Activated T-helper 1 cell treated with Interleukin-2 at 50 U/mL for 16 hours (primary cell): ENCODE measurements at places on chromosomes 3 and 15.

- DNase-seq, result no peak
Measured at GRCh38 chr3:195348426-195349115, 77.6 kb upstream of the XXYLT1 start.

GRCh38 chr3:42691816-42692666 lies 6.7 kb downstream of the KLHL40 start:
- DNase-seq, result no peak

DNA sequence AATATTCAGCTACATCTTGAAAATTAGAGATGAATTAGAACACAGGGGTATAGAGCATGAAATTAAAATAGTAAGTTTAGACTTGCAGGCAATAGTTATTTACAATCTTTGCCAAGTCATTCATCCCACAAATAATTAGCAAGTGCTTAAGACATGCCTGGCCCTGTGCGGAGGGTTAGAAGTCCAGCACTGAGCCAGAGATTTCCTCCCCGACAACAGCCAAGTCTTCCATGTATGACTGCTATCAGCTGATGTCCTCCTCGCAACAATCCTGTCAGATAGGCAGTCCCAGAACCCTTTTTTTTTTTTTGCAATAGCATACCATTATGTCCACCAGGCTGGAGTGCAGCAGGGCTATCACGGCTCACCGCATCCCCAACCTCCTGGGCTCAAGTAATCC lies 14.6 kb downstream of the SIN3A start:
- DNase-seq, result no peak

DNA sequence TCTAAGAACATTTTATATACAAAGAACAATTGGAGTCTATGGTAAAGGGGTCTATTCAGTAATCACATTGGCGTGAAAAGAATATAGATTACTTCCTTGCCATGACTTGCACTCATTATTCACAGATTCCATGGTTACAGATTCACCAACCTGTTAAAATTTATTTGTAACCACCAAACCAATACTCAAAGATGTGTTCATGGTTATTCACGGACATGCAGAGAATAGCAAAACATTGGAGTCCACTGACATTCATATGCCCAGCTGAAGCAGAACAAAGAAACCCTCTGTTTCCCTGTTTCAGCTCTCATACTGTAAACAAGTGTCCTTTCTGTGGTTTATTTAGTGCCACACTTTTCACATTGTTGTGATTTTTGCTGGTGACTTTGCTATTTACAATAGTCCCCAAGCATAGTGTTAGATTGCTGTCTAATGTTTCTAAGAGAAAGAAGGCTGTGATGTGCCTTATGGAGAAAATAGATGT lies 185.8 kb upstream of the TTC14 start:
- DNase-seq, result no peak

GRCh38 chr3:147256739-147257138 lies 149.6 kb downstream of the ZIC4 start:
- no peak for DNase-seq

DNA sequence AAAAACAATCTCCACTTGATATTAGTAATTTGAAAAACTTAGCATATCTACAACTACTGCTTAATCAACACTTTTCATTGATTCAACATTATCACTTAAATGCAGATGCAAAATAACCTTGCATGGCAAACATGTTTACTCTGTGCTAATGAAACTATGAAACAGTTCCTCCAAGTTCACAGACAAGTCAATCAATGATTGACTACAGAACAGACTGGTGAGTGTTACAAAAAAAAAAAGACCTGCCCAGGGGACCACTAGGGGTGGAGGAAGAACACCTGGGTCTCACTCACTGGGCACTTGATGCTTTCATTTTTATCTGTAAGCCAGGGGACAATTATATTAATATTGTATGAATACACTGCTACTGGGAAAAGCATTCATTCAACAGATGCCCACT lies 4.3 kb upstream of the NR2C2 start:
- DNase-seq, result no peak

- DNase-seq, result no peak
Measured at GRCh38 chr3:176584413-176585176, 612.7 kb downstream of the TBL1XR1 start.

DNA sequence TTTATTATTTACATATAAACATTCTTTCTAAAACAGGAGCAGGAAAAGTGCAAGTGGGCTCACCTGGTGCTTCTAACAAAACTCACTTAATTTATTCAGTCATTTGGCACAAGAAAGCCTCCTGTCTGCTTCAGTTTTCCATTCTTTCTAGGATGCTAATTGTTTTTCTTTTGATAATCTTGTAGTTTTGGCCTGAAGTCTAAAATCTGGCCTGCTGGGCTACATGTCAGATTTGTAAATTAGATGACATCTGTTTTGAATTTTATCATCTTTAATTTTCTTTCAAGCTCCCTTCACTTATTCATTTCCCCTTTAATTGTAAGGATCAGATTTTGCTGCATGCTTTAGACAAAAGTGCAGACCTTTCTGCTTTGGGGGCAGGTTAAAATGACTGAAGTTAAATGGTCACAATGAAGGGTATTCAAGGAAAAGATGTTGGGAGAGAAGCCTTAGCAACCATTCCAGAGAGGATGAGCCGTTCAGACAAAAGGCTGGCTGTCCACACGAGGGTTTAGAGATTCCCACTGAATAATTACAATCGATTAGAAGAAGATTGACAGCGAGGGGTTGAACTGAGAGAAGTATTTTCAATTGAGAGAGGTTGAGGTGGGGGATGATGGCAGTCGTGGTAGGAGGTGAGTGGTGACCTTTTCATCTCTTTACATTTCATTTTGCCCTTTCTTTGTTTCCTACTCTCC lies 59.9 kb upstream of the PTX3 start:
- no peak for DNase-seq

GRCh38 chr3:8278448-8278847 lies 223.2 kb upstream of the LMCD1 start:
- no peak for DNase-seq

DNA sequence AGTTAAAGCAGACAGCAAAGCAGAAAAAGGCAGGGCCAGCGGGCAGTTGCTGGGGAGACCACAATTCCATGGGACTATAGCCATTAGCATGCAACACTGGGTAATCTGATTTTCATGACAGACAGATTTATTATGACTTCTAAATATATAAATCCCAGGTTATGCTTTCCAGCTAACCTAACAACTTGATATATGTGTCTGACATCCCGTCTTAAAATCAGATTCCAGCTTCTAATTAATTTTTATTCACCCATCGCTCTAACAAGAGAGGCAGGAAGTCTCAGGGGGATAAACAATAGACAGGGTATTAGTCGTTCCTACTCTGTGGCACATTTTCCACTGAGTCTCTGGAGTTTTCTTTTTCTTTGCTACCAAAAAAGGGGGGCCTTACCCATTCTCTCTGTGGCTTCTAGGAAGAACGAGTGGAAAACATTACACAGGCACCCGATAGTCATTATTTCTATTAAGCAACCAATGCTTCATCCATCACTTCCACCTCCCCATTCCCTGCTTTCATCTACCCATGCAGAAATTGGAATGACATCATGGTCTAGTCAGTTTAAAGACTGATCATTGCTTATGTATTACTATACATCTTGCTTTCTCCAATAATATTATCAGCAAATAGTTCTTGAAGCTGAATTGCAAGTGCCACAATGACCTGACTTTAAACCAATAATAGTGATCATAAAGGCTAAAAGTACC lies 173.1 kb downstream of the FHIT start:
- no peak for DNase-seq

DNA sequence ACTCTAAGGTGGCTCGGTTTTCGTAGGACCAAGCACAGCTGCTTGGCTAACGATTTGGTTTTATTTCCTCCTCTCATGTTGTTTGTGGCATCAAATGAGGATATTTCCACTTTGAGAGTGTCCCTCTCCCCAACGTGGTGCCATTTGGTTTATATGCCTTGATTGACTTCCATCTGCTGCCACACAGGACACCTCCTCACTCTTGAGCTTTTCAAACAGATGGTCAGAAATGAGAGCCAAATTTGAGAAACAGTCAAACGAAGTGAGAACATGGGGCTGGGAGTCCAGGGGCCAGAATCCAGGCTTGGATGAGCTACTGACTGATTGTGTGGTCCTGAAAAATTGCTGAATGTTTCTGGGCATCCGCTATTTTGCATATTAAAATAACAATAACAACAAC lies 43.5 kb downstream of the CEMIP start:
- DNase-seq, result no peak

- no peak for DNase-seq
Measured at GRCh38 chr3:194135516-194135805, 487 bp upstream of the HES1 start.

DNA sequence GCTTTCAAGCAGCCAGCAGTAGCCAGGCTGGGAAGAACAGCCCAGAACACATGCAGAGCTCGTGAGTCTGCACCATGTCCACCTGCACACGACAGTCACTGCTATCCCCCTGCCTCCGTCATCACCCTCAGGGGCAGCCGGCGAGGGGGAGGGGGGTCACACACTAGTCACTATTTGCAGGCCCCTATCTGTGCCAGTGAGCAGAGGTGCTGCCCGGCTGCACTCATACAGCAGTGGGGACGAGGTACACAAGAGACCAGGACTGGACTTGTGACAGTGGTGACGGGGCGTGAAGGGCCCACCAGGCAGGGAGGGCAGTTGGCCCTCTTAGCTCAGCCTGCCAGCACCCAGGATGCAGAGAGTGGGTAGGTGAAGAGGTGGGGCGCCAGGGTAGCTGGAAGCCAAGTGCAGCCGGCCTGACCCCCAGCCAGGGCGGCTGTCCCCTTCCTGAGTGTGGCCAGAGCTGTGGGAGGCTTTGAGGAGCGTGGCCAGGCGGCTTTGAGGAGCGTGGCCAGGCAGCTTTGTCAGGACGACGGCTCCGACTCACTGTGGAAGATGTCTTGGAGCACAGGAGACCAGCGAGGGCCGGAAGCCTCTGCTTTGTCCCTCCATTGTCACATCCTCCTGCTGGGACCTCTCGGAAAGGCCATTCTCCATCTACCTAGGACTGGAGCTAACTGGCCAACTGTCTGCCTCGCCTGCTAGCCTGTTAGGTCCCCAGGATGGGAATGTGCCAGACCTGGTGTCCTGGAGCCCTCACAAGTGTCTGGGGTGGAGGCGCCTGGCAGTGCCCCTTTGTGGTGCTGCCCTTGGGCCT lies 52.1 kb upstream of the FGD5 start:
- no peak for DNase-seq

DNA sequence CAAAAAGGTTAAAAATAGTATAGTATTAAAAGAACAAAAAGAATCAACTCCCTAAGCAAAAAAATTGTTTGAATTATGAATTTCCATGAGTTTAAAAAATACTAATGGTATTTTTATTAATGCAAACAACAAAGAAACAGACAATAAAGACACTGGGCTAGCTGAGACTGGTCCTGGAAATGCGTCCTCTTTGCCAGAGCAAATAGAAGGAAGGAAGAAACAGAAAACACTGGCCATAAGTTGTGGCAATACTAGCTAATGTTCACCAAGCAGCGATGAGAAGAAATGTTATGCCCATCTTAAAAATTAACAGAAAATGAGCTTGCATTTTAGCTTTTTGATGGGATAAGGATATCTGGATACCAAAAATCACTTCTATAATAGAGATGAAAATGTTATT lies 88.6 kb downstream of the TBL1XR1 start:
- no peak for DNase-seq

- DNase-seq, result no peak
Measured at GRCh38 chr15:56491110-56491722, 26.3 kb upstream of the MNS1 start.

- DNase-seq, result no peak
Measured at GRCh38 chr15:68829068-68829467, 8.4 kb upstream of the ANP32A start.

GRCh38 chr3:55619046-55619808 lies 132.1 kb upstream of the WNT5A start:
- no peak for DNase-seq

GRCh38 chr3:42699511-42699971 lies 3.1 kb downstream of the HHATL start:
- DNase-seq, result no peak

GRCh38 chr15:70062321-70062956 lies 35.3 kb downstream of the TLE3 start:
- no peak for DNase-seq

DNA sequence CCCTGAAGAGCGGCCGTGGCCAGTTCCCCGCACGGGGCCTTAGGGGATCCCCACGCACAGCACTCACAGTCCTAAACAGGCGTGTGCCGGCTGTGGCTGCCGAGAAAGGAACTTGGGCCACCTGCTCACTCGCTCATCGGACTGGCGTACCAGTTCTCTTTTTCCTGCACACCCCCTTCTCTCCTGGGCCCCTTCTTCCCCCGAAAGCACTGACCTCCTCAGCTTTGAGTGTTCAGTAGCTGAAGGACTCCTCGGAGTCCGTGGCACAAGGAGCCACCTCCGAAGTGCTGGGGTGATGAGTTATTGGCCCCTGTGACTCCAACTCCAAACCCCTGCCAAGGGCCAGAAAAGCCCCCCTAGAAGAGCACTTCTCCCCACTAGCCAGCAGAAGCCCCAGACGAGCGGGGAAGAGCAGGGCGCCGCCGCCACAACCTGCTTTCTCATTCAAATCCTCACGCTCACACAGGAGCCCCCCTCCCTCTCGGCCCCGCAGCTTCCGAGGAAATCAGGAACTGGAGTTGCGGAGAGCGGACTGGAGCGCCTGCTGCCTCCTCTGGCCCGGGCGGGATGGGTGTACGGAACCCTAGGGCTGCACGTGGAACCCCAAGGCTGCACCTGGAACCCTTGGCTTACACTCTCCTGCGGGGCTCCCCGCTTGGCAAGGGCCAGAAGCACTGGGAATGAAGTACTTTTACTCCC lies at the start of gene PLCH1:
TSS of gene PLCH1 (minus strand) at position 446 of the 699 bp plus-strand sequence. CDS start 40,847 bp downstream, outside the sequence.
- DNase-seq, result peak; percentile 14

DNA sequence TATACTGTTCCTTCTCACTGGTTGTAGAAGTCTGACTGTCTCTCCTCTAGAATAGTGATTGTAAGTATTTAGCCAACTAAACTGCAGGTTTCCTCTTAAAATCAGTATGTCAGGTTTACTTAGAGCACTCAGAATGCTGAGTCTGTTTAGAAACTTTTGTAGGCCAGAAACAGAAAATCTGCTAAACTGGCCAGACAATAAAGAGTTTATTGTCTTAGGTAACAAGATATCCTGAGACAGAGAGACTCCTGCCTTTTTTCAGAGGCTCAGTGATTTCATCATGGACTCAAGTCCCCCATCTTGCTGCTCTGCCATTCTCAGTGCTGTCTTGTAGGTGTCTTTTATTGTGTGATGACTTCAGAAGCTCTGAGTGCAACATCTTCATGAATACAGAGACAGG lies 279.0 kb downstream of the MFSD1 start:
- DNase-seq, result no peak

GRCh38 chr3:76199382-76199781 lies 414.0 kb upstream of the ZNF717 start:
- no peak for DNase-seq

GRCh38 chr3:99700631-99701268 lies 62.4 kb downstream of the COL8A1 start:
- DNase-seq, result no peak

DNA sequence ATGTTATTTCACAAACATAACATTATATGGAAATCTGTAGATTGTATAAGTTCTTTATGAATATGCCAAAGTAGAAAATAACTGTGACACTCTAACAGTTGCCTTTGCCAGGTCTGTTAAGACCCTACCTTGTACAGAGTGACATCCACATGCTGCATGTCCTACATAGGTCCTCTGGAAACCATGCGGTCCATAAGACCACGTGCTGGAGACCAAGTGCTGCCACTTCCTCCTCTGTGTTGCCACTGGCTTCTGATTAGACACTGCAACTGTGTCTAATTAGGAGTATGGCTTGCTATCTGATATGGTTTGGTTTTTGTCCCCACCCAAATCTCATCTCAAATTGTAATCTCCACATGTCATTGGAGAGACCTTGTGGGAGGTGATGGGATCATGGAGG lies 855.5 kb upstream of the SEMA6D start:
- DNase-seq, result no peak

- DNase-seq, result no peak
Measured at GRCh38 chr15:98369081-98369716, 279.1 kb upstream of the IGF1R start.

GRCh38 chr3:127139601-127140500 lies 53.1 kb upstream of the PRR23E start:
- DNase-seq, result no peak
